ENCODE measurements at places on chromosomes 12 and 14.

DNA sequence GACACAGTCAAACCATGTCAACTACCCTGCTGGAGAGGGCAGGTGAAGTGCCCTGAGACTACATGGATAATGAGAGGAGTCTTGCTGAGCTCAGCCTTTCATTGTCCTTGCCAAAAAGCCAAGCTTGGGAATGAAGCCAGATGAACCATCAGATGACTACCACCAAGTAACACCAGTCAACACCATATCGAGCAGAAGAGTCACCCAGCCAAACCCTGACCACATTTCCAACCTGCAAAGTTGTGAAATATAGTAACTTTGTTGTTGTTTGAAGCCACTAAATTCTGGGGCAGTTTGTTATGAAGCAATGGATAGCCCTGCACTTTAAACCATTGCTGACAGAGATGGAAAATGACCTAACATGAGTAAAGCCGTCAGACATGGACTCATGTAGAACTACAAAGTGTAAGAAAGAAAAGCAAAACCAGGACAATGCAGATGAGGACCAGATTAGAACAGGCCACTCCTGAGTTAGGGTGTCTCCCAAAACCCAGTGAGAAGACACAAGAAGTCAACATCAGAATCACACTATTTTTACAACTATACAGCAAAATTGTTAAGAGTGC is 12.5 kb upstream of the CRADD start:
- DNase-seq = no peak

DNA sequence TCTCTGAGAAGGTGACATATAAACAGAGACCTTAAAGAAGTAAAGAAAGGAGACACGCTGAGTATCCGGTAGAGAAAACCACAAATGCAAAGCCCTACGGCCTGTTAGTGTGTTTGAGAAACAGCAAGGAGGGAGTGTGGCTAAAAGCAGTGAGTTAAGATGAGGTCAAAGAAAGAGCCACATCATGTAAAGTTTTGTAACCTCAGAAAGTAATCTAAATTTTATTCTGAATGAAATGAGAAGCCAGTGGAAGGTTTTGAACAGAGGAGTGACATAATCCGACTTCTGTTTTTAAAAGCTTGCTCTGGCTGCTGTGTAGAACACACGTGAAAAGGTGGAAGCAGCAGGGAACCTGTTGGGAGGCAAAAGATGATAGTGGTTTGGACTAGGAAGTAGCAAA is 32.6 kb downstream of the PPP2R5E start:
- DNase-seq = no peak

- no peak for DNase-seq
Measured at GRCh38 chr14:60594062-60594461, 55.2 kb downstream of the SIX1 start.

- no peak for DNase-seq
Measured at GRCh38 chr12:95114766-95115405, 41.5 kb upstream of the NR2C1 start.

DNA sequence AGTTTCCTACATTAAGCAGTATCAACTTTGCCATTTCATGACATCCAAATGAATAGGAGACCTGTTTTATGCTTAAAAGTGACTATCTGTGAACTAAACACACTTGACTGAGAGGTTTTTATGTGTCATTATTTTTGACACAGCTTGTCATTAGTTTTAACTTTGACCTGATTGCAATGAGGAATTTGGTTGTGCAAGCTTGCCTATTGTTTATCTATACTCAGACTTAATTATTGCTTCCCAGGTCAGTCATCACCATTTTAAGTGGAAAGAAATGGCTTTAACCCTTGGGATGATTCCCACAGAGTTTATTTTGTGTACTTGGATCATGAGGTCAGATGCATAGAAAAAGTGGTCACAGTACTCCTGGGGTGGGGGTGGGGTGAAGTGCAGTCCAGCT is 171.0 kb upstream of the PRICKLE1 start:
- DNase-seq = no peak

GRCh38 chr12:97223419-97223818 is 239.2 kb upstream of the RMST start:
- DNase-seq = no peak

DNA sequence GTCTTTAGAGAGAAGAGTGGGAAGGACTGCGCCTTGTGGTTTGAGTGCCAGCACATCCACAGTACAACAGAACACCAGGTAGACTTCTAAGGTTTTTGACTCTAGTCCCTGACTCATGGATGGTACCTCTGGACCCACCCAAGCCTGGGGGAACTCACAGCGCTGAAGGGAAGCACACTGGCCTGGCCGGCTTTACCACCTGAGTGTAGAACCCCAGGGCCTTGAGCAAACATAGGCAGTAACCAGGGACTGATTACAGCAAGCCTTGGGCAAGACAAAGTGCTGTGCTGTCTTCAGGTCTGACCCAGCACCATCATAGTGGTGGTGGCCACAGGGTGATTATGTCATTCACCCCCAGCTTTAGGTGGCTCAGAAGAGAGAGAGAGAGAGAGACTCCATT is 17.2 kb downstream of the EML5 start:
- no peak for DNase-seq

GRCh38 chr14:70648346-70648745 is 6.6 kb downstream of the TTC9 start:
- DNase-seq = no peak

DNA sequence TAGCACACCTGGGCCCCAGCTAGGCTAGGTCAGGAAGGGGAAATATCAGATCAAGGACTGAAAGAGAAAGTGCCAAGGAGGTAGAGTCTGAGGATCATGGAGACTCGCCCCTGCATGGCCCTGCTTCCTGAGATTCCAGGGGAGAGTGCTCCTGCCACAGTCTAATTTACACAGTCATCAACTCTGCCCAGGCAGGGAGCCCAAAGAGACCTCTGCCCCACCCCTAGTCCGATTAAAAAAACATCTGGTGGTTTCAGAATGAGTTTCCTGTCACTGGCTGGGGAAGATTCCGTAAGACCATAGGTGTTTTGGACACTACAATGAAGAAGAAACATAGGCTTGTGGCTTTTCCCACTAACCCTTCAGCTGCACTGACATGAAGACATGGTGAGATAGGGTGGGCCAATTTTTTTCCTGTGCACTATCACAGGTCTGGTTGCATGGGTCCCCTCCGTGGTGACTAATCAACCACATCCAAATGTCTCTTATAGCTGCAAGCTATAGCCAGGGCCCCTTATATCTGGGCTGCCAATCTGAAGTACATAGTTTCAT is 31.5 kb upstream of the GZMB start:
- DNase-seq = no peak

DNA sequence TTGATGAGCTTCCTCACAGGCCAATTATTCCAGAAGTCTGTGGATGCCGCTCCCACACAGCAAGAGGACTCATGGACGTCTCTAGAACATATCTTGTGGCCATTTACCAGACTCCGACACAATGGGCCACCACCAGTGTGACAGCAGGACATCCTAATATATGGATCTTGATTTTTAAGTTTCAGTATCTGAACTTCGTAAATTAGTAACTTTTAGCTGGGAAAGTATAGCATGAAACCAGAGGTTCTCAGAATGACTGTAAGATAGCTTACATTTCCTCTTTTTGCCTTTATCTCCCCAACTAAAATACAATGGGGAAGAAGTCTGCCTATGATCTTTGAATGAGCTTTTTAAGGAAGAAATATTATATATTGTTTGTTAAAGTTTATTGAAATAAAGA is 87.0 kb downstream of the DNAI7 start:
- no peak for DNase-seq

DNA sequence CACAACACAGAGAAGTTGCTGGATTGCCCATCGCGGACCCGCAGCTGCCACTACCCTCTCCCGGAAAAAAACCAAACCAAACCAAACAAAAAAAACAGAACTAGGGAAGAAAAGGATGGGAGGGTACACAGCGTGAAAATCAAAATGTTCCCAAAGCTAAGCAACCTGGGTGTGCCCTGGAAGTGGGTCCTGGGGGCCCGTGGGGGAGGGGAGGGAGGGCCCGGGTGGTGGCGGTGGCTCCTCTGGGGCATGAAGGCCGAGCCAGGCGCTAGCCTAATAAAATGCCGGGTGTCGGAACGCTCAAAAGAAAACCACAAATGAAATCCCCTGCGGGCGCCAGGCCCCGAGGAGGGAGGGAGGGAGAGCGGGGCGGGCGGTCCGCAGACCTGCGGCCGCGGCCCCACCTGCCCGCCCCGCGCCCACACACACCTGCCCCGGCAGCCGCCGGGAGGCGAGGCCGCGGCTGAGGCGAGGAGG is 787 bp downstream of the HECTD4 start:
- no peak for DNase-seq

DNA sequence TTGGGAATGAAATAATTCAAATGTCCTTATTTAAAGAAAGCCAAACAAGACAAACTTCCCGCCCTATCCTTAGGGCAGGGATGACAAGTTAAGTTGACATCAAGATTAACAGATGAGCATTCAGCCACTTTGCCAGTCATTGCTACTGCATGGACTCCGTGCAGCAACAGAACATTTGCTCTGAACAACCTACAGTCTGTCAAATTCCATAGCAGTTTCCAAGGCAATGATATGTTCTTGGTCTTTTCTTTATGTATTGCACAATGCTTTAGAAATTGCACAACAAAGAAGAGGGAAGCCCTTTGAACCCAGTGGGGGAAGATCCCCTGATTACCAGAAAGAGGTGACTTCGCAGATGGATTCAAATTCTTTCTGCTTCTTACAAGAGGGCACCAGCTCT is 269.8 kb downstream of the BCAT1 start:
- no peak for DNase-seq

DNA sequence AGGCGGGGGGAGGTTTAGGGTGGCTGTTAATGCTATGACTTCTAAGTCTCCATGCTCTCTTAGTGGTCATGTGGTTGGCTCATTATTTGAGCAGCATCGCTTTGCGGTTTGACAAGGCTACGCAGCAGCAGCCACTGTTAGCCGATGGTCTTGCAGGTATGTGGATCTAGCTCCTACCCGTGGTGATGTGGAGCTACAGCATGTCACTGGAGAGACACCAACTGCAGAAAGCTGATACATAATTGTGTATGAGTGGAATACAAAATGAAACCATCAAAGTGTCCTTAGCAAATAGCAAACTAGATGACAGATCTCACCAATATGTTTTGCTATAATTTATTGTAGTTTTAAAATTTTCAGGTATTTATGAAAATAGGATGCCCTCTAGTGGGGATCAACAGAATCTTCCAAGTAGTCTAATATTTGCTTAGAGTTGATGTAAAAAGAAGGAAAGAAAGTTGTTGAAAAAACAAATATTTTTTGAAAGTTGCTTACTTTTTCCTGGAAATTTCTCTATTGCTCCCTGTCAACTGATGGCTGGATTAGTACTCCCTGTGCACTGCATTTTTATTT is 94.9 kb downstream of the NAV3 start:
- DNase-seq = peak; percentile 25

- no peak for DNase-seq
Measured at GRCh38 chr12:24742378-24742777, 206.5 kb downstream of the BCAT1 start.

DNA sequence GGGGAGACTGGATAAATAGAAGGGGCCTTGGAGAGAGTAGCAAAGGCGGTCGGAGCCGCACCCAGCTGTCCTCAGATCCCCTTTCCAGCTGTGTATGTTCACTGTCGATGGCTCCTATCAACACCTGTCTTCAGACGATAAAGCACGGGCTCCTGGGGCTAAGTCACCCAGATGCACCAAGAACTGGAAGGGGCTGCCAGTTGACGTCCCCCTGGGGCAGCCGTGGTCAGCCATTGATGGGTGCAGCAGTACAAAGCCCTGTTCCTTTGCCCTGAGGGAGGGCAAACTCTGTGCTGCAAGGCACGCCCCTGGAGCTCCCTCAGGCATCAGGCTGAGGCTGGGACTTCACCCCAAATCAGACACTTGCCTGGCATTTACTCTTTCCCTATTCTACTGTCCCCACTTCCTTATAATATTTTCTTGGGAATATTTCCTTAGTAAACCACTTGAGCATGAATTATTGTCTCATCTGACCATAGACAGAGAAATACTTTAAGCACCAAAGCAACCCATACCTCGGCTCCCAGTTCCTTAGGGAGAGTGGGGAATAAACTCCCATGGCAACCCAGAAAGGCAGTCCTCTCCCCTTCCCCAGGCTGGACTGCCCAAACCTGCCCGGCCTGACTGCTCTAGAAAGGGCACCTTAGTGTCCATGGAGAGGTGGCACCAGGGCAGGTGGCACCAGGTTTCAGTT is 59.6 kb upstream of the SCN8A start:
- no peak for DNase-seq

DNA sequence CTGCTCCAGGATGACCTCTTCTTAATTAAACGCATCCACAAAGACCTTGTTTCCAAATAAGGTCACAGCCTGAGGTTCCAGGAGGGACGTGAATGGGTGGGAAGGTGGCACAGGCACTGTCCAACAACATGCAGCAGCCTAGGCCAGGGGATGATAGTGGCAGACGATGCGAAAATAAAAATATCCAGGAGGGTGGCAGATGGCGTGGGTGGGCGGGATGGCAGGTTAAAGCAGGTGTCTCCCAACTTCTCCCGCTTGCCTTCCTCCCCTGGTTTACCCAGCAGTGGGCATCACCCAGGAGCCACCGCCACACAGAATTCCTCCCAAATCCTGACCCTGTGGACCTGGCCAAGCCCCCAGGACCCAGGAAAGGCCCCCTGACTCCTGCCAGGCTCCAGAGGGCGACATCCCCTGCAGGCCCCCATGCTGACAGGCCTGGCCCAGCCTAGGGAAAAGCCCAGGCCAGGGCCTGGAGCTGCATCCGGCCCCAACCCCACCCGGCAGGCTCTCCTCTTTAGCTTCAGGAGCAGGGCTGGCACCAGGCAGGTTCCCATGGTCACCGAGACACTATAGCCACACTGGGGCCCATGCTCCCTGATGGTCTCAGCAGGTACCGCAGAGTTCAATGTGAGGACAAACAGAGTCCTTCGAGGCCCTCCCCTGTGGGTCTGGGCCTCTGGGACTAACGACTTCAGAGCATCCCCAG is 9.7 kb downstream of the NCOR2 start:
- no peak for DNase-seq

- DNase-seq = no peak
Measured at GRCh38 chr12:114679942-114680341, 4.0 kb downstream of the TBX3 start.

DNA sequence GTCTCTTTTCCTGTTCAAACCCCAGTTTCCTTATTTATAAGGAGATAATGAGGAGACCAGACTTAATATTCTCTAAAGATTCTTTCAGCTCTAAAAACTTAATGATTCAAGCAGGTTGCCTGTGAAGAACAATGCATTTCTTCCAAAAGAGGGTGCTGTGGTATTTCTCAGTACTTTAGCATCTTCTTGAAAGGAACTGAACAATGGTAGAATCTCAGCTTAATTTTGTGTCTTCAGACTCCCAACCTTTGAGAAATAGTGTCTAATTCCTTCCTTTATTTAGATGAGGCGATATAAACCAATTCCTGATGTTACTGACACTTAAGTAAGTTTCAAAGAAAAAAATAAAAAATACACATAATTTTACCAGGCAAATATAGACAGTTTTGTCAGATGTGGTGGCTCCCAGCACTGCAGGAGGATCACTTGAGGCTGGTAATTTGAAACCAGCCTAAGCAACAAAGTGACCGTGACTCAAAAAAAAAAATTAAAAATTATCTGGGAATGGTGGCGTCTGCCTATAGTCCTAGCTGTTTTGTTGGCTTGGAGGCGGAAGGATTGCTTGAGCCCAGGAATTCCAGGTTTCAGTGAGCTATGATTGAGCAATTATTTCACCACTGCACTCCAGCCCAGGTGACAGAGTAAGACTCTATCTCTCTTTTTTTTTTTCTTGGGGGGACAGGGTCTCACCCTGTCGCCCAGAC is 76.9 kb upstream of the PSMA6 start:
- DNase-seq = no peak
